Hypothalamus (tissue), 51 donors: ENCODE measurements at places on chromosomes 2 and 18.

DNA sequence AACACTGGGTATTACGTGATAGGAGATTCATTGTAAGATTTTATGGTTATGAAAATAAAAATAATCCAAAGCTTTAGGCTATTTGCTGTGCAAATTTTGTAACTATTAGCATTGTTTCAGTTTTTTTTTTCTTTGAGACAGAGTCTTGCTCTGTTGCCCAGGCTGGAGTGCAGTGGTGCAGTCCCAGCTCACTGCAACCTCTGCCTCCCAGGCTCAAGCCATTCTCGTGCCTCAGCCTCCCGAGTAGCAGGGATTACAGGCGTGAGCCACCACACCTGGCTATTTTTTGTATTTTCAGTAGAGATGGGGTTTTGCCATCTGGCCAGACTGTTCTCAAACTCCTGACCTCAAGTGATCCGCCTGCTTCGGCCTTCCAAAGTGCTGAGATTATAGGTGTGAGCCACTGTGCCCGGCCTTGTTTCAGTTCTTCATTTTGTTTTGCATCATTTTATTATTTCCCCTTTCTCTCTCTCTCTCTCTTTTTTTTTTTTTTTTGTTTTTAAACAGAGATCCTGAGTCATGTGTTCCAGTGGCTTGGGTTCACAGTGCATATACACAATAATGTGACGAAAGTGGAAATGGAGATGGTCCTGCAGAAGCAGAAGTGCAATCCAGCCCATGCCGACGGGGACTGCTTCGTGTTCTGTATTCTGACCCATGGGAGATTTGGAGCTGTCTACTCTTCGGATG is 25.8 kb downstream of the CASP10 start:
- DNase-seq, result no peak

DNA sequence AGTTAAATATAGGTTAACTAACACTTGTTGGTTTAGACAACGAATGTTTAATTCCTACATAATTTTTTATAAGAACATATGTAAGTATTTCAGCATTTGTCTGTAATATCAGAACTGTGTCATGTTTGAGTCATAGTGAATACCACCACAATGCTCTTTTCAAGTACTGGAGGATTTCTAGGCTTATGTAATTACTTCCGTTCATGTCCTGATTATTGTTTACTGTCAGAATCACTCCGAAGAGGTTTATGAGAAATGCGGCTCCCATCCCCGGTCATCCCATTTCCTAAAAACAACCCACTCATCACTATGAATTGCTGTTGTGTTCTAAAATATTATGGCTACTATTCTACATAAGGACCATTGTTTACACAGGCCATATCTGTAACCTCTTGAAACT is 45.1 kb downstream of the CDH19 start:
- no peak for DNase-seq

DNA sequence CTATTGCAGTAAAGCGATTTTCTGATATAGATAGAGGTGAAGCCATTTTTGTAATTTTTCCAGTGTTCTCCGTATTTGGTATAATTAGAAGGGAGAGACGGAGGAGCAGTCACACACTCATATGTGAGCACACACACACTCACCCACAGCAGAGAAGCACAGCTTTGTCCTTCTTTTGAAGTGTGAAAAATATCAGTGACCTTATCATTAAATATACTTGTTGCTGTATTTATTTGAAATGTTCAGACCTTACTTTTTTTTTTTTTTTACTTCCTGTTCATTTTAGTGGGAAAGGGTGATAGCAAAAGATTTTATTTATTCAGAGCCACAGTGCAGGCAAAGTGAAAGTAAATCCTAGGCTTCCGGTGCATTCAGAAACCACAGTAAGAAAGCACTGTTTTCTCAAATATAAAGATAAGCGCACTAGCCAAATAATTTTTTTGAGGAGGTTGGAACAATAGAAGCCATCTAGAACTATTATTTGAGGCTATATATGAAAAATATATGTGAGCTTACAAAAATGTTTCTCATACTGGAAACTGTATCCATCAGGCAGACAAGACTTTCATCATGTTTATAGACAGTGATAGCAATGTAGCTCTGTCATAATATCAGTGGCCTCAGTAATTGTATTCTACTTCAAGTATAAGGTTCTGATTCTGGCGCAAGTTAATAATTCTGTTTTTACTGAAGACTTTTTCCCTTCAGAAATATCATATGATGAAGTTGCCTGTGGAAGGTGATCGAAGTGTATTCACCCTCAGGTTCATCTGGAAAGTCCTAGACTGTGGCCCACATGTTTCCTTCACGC is 37.2 kb downstream of the TSHZ1 start:
- no peak for DNase-seq

DNA sequence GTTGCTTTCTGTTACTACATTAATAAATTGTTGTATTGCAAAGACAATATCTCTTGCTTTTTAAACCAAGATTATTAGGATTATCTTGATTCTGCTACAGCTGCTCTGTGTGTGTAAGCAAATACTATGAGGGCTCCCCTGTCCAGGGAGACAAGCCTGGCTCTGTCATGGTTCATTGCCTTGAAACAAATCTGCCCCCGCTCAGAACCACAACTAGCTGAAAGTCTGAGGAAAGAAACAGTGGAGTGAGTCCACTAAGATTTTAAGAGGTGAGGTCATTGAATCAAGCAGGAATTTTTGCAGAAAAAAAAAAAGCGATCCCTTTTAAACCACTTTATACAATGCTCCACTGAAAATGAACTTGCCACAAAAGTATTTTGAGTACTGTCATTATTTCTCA is 30.8 kb upstream of the LRRTM4 start:
- no peak for DNase-seq

GRCh38 chr2:2824588-2824987 is 493.5 kb upstream of the MYT1L start:
- no peak for DNase-seq

DNA sequence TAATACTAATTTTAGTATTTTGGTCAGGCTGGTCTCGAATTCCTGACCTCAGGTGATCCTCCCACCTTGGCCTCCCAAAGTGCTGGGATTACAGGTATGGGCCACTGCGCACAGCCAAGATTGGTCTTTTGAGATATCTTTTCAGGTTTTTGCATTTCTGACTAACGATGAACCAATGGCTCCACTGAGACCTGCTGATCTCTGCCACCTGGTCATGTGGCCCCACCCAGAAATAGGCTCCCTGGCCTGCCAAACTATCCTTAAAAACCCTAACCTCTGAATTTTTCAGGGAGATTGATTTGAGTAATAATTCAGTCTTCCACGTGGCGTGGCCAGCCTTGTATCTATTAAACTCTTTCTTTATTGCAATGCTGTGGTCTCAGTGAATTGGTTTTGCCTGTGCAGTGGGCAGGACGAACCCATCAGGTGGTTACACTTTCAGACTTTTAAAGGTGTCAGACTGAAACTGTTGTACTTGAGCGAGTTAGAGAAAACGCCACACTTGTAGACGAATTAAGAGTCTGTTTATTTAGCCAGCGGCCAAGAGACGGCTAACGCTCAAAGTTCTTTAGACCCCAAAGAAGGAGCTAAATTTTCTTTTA is 85.8 kb upstream of the MSH6 start:
- no peak for DNase-seq

GRCh38 chr2:25473131-25473530 is 131.4 kb upstream of the DNMT3A start:
- no peak for DNase-seq

GRCh38 chr2:46225150-46225625 is 72.0 kb upstream of the EPAS1 start:
- DNase-seq, result no peak

- no peak for DNase-seq
These were observed 569.2 kb downstream of the STK39 start for GRCh38 chr2:167678158-167678557.

GRCh38 chr2:14717131-14717530 is 84.6 kb downstream of the LRATD1 start:
- no peak for DNase-seq

DNA sequence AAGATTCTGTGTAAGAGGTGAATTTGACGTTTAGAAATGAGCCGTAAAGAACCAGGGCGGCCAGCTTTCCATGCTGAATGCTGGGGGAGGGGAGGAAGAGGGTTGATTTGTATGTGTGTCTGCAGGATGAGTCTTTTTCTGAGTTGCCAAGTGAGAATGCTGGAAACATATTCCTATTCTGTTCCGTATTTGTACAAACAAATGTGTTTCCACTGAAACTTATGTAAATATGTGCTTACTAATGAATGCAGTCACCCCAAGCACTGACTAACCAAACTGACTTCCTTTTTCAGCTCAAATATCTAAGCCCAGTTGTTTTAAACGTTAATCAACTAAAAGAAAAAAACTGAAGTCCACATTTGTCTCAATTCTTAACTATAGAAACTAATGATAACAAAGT is 74.9 kb upstream of the APCDD1 start:
- DNase-seq, result no peak

GRCh38 chr18:21682371-21683051 is 22.1 kb downstream of the ABHD3 start:
- DNase-seq, result no peak

GRCh38 chr2:31244101-31244500 is 10.1 kb downstream of the EHD3 start:
- DNase-seq, result no peak

DNA sequence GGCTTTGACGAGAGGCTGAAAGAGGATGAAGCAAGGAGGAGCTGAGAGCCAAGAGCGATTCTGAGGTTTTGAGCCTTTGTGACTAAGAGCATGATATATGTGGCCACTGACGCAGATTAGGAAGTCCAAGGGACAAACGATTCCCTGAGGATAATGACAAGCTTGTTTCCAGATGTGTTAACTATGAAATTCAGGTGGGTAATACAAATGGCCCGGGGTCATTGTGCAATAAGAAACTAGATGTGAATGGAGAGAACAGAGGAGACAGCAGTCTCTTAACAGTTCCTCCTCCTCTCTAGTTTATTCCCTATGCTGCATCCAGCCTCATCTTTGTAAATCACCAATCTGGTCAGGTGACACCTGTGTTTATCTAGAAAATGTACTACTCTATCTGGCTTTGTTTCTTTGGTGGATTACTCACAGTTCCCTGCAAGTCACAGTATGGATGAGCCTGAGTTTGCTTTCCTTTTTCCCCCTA is 84.2 kb downstream of the SOCS6 start:
- DNase-seq, result no peak

DNA sequence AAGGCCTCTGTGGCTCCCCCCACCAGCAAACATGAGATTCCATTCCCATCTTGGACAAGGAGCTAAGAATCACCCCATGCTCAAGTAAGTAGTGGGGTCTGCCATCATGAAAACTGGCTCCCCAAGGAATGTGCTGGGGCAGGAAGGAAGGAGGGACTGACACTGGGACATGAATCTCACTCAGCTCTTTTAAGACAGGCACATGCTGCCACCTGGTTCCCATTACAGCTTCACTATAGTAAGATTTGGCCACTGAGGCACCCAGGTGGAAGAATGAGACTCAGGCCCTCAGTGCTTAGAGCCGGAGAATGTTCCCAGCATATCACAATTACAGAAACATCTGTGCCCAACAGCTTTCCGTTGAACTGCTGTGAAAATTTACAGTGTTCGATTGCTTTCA is 38.7 kb downstream of the OSR1 start:
- DNase-seq, result no peak

GRCh38 chr18:58866066-58866772 is 1.5 kb downstream of the ZNF532 start:
- DNase-seq, result no peak

DNA sequence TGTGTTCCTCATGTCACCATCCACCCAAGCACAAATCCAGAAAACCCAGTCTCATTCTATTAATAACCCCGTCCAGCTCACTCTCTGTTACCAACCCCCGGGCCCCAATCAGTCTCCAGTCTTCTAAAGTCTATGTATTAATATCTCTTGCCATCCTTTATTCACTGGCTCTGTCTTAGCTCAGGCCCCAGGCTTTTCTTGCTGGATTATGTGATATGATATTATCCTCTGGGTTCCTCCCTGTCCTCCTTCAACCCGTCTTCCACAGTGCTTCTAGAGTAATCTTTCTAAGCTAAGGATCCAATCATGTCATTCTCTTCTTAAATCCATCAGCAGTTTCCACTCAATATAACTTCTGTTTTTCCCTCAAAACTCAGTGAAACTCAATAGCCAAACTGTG is 240.5 kb upstream of the OSR1 start:
- no peak for DNase-seq

- no peak for DNase-seq
These were observed 259.1 kb downstream of the GALNT13 start for GRCh38 chr2:154130821-154131220.

- no peak for DNase-seq
These were observed 45.0 kb downstream of the CYRIA start for GRCh38 chr2:16620590-16620989.

DNA sequence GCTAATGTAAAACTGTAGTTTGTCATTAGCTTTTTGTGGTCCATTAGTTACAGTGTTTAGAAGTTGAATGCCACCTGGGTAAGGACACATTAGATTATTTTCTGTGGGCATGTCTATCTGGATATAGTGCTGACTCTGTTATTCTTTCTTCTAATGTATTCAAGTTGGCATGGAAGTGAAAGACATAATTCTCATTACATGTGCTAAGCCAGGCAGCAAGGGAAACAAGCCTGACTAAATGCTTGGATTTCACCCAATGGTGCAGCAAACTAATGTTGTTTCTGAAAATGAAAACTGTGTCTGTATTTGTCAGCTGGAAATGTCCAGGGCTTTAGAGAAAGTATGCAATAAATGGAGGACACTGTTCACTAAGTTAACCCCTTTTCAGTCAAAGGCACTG is 100.7 kb downstream of the NUP35 start:
- no peak for DNase-seq

GRCh38 chr18:5467671-5468070 is 76.1 kb downstream of the EPB41L3 start:
- DNase-seq, result no peak

GRCh38 chr2:54350426-54350825 is 94.4 kb upstream of the TSPYL6 start:
- DNase-seq, result no peak

DNA sequence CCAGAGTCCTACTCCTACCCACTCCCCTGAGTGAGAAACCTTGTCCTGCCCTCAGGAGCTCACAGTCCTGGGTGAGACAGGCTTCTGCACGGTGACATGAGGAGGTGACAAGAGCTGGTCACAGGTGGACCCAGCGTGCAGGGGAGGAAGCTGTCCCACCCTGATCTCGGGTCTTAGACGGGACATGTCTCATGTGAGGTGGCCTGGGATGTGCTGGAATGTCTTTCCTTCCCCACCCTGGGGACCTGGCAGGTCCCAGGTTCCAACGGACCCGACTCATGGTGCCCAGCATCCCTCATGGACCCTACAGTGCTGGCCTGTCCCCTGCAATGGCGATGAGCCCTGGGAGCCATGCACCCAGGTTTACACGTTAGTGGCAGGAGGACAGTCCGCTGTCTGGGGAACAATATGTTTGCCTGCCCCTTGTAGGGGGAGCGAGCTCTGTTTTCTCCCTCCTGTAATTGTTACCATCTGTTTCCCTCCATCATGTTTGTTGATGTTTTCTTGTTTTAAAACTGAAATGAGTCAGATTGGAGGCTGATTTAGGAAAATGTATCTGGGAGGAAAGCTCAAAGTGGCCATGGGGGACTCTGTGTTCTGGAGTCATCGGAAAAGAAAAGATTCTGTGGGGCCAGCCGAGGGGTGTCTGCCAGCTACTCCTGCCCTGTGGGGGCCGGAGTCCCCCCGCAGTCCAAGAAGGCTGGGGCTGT is 238.1 kb downstream of the KLHL29 start:
- no peak for DNase-seq
